ENCODE measurements at places on chromosomes 6 and 20.

DNA sequence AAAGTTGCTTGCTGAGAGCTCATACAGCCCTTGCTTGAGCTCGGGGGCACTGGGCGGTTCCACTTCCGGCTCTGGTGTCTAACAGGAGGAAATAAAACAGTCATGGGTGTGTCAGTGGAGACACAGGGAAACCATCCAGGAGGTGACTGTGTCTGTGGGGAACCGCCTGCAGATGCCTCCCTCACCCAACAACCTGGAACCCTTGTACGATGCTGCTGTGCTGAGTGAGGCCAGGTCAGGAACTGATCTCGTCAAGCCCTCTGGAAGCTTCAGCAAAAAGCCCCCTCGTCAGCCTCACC, 15.5 kb downstream of the TXNDC5 start:
- DNase-seq, result no peak

- no peak for DNase-seq
Observed at GRCh38 chr20:611843-612185, 1.7 kb upstream of the TCF15 start.

- no peak for DNase-seq
Observed at GRCh38 chr6:144635051-144635450, 349.9 kb downstream of the UTRN start.

- no peak for DNase-seq
Observed at GRCh38 chr20:49585585-49586245, 17.8 kb upstream of the PTGIS start.

DNA sequence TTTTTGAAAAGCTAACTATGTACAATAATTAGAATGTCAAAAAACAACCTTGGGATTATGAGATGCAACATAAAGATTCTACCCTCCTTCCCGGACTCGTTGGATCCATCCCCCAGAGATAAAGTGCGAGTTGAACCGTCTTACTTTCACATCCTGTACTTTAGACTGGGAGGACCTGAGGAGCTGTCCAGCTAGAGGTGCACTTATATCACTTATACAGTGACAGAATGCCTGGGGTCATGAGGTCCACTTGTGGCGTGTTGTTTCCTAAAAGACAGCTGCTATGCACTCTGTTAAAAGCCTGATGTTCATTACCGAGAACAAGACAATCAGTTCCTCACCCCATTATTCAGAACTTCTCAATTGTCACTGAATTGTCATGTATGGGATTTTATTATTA, 2.1 kb downstream of the CDS2 start:
- no peak for DNase-seq

DNA sequence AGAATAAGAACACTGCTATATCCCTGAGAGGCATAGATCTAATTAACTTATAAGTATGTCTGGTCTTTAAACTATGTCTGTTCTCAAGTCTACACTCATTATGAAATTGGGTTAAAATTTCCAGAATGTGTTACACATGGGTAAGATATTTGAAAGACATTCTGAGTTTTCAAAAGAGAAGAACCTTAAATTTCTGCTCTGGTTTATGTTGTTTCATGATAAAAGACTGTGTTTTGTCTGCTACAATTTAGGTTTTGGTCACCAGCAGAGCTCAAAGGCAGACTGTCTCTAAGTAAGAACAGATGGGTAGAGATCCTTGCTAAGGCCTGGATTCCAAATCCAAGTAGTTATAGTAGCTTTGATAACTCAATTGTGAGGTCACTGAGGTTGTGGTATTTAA, 6.0 kb downstream of the STMND1 start:
- no peak for DNase-seq

DNA sequence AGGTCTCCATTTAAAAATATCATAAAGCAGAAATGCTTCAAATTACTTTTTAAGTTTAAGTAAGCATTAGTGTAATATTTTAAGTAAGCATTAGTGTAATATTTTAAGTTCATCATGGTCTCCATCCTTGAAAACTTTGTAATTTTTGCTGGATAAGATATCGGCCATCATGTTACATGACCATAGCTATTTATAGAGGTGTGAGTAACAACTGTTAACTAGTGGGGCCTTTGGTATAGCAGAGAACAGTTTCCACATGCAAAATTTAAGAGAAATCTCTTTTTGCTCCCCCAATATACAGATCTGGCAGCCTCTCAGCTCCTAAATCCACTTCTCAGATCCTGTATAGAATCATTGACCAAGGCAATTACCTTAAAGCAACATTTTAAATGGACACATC, 468 bp downstream of the TRDN start:
- no peak for DNase-seq

GRCh38 chr6:109202409-109203264, 107.3 kb downstream of the CEP57L1 start:
- DNase-seq, result no peak
